ENCODE measurements at places on chromosomes 16 and 17.

DNA sequence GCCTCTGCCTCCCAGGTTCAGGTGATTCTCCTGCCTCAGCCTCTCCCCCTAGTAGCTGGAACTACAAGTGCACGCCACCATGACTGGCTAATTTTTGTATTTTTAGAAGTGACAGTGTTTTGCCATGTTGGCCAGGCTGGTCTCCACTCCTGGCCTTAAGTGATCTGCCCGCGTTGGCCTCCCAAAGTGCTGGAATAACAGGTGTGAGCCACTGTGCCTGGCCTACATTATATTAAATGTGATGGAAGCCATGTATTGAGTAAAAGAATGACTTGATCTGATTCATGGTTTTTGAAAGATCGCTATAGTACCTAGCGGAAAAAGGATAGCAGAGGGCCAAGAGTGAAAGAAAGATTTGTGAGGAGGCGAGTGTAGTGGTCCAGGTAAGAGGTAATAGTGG is 2.7 kb upstream of the PPM1D start:
- no peak for DNase-seq

- peak; percentile 76 for DNase-seq
Measured at GRCh38 chr17:65154770-65155589, 17.8 kb downstream of the RGS9 start.

- peak; percentile 78 for DNase-seq
Measured at GRCh38 chr16:69566240-69566980, 644 bp downstream of the NFAT5 start.

GRCh38 chr16:676565-676902 is 1.1 kb downstream of the RHBDL1 start:
- DNase-seq = no peak

DNA sequence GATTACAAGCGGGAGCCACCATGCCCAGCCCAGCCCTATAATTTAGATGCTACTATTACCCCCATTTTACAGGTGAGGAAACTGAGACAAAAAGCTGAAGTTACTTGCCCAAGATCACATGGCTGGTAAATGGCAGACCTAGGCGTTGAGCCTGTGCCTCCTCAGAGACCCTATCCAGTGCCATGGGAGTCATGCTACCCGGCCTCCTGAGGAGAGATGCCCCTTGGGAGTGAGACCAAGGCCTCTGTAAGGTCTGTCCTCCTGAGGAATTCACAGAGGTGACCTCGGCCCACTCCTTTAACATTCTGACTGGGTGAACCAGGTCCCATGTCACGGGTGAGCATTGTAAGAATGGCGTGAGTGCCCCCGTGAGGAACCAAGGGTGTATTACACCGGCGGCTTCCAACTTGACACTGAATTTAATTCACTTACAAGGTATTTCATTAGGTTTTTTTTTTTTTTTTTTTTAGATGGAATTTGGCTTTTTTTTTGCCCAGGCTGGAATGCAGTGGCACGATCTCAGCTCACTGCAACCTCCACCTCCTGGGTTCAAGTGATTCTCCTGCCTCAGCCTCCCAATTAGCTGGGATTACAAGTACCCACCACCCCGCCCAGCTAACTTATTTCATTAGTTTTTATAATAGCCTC is 95.7 kb downstream of the ABCC6 start:
- DNase-seq = peak; percentile 80

GRCh38 chr16:70437017-70437581 is 1.8 kb downstream of the ST3GAL2 start:
- DNase-seq = peak; percentile 21

DNA sequence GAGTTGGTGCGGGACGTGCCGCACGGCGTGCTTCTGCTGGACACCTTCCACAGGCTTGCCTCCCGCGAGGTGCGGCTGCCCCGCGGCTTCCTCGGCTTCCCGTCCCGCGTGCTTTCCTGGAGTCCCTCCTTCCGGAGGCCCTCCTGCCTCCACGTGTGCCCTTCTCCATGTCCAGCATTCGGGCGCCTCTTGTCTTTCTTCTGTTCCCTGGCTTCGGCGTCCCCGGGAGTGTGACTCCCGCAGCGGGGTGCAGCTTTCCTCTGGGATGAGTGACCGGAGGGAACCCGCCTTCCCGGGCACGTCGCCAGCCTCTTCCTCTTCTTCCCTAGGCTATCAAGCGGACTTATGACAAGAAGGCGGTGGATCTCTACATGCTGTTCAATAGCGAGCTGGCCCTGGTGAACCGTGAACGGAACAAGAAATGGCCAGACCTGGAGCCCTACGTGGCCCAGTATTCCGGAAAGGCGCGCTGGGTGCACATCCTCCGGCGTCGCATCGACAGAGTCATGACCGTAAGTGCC is 23.0 kb downstream of the DNAH2 start:
- DNase-seq = no peak

DNA sequence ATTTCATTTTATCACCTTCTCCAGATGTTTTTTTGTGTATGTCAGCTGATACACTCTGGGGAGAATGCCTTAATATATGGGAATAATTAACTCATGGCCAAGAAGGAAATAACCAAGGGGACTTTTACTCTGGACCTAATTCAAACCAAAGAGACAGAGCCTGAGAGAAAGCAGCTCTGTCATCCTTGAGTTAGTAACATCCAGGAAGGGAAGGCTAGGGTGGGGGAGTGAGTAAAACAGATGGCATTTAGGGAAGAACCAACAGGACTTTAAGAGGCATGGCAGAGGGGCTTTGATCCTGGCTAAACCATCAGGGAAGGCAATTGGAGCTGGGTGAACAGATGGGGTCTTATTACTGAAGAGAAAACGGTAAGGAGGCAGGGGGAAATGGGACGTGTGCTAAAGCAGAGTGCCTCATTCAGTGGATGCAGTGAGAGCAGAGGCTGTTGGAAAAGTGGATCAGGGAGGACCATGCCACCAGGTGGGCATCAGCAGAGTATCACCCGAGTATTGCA is 2.5 kb upstream of the SMPD3 start:
- DNase-seq = no peak

GRCh38 chr16:87327798-87328495 is 10.8 kb upstream of the C16orf95 start:
- no peak for DNase-seq

DNA sequence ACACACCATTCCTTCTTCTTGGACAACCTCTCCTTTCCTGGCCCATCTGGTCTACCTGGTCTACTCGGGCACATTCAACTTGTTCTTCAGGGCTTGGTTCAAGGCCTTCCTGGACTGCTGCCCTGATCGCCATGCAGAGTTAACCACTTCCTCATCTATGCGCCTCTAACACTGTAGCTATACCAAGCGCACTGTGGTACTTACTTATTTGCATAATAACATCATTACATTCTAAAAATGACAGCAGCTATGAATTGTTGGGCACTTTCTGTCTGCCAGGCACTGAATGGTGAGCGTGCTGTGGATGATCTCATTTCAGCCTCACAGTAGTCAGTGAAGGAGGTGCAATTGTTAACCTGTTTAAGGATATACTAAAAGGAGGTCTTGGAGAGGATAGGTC is 66.9 kb upstream of the SDK2 start:
- DNase-seq = peak; percentile 24

DNA sequence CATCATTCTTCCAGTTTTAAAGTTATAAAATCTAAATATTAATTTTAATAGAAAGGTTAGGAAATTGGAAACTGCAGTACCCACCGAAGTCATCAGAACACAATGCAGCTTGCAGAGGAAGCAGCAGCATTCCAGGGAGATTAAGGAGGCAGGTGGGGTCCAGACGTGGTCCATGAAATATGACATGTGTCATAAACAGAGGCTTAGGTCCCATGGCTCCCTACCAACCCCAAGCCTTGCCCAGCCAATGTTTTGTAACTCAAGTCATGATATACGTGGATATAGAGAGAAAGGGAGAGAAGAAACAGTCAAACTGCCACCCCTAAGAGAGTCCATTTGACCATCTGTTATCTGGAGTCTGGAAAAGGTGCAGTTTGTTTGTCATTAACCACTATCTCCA is 670.0 kb downstream of the TOX3 start:
- no peak for DNase-seq

DNA sequence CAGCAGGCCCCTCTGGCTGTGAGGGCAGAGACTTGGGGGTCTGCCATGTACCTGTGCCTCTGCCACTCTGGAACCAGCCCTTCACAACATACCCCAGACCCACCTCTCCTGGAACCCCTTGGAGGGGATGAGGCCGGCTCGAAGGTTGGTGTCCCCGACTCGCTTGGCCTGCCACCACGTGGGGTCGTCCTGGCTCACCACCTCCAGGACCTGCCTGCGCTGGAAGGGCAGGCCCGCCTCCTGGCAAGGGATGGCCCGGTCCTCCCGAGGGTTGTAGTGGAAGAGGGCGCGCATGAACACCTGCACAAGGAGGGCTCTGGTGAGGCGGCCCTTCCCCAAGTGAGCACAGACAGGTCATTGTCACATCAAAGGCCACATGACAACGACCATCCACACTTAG is 12.2 kb downstream of the MPP3 start:
- DNase-seq = no peak

All from GM13977 (cell line).